ENCODE measurements at places on chromosomes 12 and 14. TPM values are rescaled to one million over a fixed set of nuclear protein-coding genes. Genes with fewer than 3 reads are reported as not detected.

The KRT79 gene
- 0.26 TPM for polyA plus RNA-seq

The TMEM106C gene
- 21.9 TPM for polyA plus RNA-seq

The C14orf132 gene
- polyA plus RNA-seq = 2.1 TPM

The SCN8A gene
- polyA plus RNA-seq = 0.11 TPM

The ARL1 gene
- polyA plus RNA-seq = 25.1 TPM

The CLEC14A gene
- 60.2 TPM for polyA plus RNA-seq

The COL2A1 gene
- polyA plus RNA-seq = not detected

The MIP gene
- not detected for polyA plus RNA-seq

The WBP11 gene
- polyA plus RNA-seq = 22.3 TPM

The KLRC2 gene
- polyA plus RNA-seq = not detected

The MUCL1 gene
- polyA plus RNA-seq = not detected

The BCL11B gene
- 0.28 TPM for polyA plus RNA-seq

The PWP1 gene
- polyA plus RNA-seq = 25.9 TPM

The CLEC1B gene
- polyA plus RNA-seq = not detected

The A2ML1 gene
- 0.05 TPM for polyA plus RNA-seq

The EFS gene
- 11.1 TPM for polyA plus RNA-seq

The SLC25A47 gene
- 0.07 TPM for polyA plus RNA-seq

The GYS2 gene
- polyA plus RNA-seq = 0.56 TPM

The EGLN3 gene
- 2.9 TPM for polyA plus RNA-seq

The MGST1 gene
- 1,392 TPM for polyA plus RNA-seq

The GPX2 gene
- 24.8 TPM for polyA plus RNA-seq

The HHIPL1 gene
- polyA plus RNA-seq = 1.1 TPM

The ARMH4 gene
- polyA plus RNA-seq = 0.61 TPM

The PLEKHD1 gene
- 0.06 TPM for polyA plus RNA-seq

The PCED1B gene
- 3.5 TPM for polyA plus RNA-seq

The CDCA3 gene
- 0.52 TPM for polyA plus RNA-seq

The CARMIL3 gene
- polyA plus RNA-seq = 0.56 TPM

The LIN7A gene
- 1.0 TPM for polyA plus RNA-seq

The GPR84 gene
- 3.5 TPM for polyA plus RNA-seq

The GRIP1 gene
- 0.11 TPM for polyA plus RNA-seq

The NEDD1 gene
- polyA plus RNA-seq = 3.6 TPM

The MED13L gene
- 28.7 TPM for polyA plus RNA-seq

The STAB2 gene
- polyA plus RNA-seq = 0.90 TPM

The CD69 gene
- 1.2 TPM for polyA plus RNA-seq

The PROX2 gene
- polyA plus RNA-seq = not detected

The MYH7 gene
- polyA plus RNA-seq = 0.07 TPM

The GNS gene
- 19.1 TPM for polyA plus RNA-seq

The OTX2 gene
- polyA plus RNA-seq = not detected

The SLC2A13 gene
- 3.5 TPM for polyA plus RNA-seq

The CACNA1C gene
- polyA plus RNA-seq = 1.4 TPM

The SERPINA5 gene
- 65.2 TPM for polyA plus RNA-seq

The HOXC13 gene
- polyA plus RNA-seq = 0.45 TPM

The CLEC9A gene
- 0.12 TPM for polyA plus RNA-seq

The ZDHHC17 gene
- polyA plus RNA-seq = 8.4 TPM

The LHX5 gene
- polyA plus RNA-seq = 0.10 TPM

All from adipose tissue (tissue), 3 donors.